Fibroblast of skin of back (primary cell): ENCODE measurements at places on chromosomes 6 and 20.

- no peak for DNase-seq
Observed at GRCh38 chr20:51249215-51249614, 226.3 kb upstream of the KCNG1 start.

- DNase-seq, result peak; percentile 78
Observed at GRCh38 chr20:17226410-17227218, at the start of gene PCSK2. Gene PCSK2 (plus strand): TSS chr20:17227040. CDS start chr20:17227306, 266 bp downstream.

DNA sequence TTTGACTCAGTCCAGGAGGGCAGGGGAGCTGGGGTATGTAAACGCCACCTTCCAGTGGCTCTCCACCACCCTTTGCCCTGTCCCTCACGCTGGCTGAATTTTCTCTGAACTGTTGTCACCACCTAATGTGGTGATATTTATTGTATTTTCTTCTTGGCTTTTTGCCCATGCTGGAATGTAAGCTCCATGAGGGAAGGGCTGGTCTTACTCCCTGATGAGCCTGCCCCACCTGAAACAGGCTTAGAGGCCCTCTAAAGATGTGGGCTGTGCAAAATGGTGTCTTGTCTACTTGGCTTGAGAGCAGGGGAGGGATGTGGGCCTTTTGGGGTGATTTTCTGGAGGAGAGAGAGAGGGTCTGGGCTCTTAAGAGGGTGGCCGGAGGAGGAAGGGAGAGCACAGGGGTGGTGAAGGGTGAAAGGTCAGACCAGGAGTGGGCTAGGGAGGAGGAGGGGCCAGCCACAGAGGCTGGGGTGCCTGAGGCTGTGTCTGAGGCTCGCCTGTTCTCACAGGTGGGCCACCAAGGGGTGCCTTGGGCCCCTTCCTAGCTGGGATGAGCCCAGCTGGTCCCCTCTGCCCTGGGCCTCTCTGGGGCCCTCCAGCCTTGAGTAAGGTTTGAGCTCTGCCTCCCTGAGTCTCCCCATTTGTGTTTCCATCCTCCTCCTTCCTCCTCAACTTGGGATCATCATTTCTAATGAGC is 37.3 kb downstream of the SPDEF start:
- no peak for DNase-seq

GRCh38 chr20:17419479-17420041 is 111.6 kb downstream of the BFSP1 start:
- DNase-seq, result no peak

- no peak for DNase-seq
Observed at GRCh38 chr20:1369970-1370369, 22.9 kb downstream of the FKBP1A start.

- DNase-seq, result peak; percentile 90
Observed at GRCh38 chr20:38173237-38174156, 8.4 kb upstream of the TGM2 start.

DNA sequence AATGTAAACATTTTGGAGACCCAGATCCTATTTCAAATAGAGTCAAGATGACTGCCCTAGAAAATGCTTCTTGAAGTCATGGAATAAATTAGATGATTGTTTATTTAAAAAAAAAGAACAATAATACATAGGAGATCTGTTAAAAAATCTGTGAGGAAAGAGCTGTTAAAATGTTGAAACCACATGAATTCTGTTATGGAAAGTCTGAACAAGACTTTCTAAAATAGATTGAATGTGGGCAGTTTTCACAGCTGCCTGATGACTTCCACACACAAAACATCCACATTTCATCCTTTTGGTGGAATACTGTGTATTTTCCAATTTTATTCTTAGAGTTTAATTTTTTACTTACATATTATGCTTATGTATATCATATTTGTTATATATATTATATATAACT is 186.1 kb downstream of the LAMA2 start:
- no peak for DNase-seq

DNA sequence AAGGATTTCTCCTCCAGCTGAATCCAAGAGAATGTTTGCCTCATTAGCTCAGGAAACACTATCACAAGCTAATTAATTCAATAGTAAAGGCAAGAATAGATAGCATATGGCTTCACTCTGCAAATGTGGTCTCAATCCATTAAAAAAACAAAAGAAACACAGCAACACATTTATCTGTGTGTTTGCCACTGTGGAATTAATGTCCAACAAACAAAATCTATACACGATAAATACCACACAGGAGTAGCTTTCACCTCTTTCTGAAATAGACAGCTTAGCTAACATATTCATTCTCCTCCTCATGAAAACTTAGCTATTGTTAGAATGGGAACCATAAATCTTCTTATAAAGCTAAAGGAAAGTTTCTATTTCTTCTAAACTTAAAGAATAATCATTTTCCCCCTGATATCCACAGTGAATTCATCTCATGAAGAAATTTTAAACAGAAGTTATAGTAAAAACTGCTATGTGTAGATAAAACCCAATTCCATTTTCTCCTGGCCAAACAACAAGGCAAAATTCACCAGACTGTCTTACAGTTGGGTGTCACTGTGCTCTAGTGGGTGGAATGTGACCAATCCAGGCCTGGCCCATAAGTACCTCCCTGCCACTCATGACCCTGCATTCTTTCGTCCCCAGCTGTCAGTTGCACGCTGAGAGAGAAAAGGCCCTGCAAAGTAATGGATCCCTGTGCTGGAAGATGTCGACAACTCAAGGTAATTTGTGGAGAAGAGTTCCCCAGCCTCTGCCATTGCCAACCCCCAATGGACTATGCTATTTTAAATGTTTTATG is 92.9 kb upstream of the NRSN1 start:
- no peak for DNase-seq

GRCh38 chr6:37840940-37841300 is 21.4 kb downstream of the ZFAND3 start:
- no peak for DNase-seq

DNA sequence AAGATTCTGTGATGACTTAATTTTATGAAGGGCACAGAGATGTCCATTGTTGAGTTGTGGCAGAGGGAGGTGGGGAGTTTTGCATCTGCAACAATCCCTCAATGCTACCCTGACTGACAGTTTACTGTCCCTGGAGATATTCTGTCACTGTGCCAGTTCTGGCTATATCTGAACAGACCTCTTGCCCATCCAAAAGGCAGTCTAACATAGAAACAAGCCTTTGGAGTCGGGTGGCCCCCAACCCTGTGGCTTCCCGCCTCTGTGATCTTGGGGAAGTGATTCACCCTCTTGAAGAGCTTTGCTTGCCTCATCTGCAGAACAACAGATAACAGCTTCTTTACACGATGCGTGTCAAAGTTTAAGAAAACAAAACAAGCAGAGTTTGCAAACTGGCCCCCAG is 3.8 kb upstream of the E2F1 start:
- peak; percentile 44 for DNase-seq

DNA sequence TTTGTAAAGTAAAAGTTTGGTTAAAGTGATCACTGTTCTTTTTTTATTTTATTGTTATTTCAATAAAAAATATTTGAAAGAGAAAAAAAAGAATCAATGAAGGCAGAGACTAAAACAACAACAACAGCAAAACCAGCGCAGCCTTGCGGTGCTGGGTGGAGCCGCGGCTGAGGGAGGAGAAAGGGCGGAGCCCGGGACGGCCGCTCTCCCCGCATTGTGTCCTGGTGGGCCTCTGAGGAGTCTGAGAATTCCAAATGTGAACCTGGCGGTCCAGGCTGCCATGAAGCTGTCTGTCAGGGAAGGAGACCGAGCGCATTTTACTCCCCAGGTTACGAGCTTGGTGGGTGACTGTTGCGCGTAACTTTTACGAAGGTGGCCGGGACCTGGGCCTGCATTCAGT is 43.2 kb downstream of the TMEM242 start:
- DNase-seq, result no peak

- peak; percentile 99 for DNase-seq
Observed at GRCh38 chr6:89989742-89990141, 95.5 kb downstream of the GJA10 start.

- DNase-seq, result no peak
Observed at GRCh38 chr6:34468378-34468892, 2.6 kb downstream of the PACSIN1 start.

GRCh38 chr6:163667372-163668060 is 253.0 kb downstream of the QKI start:
- DNase-seq, result peak; percentile 54

GRCh38 chr6:85408039-85408438 is 41.8 kb upstream of the NT5E start:
- no peak for DNase-seq

DNA sequence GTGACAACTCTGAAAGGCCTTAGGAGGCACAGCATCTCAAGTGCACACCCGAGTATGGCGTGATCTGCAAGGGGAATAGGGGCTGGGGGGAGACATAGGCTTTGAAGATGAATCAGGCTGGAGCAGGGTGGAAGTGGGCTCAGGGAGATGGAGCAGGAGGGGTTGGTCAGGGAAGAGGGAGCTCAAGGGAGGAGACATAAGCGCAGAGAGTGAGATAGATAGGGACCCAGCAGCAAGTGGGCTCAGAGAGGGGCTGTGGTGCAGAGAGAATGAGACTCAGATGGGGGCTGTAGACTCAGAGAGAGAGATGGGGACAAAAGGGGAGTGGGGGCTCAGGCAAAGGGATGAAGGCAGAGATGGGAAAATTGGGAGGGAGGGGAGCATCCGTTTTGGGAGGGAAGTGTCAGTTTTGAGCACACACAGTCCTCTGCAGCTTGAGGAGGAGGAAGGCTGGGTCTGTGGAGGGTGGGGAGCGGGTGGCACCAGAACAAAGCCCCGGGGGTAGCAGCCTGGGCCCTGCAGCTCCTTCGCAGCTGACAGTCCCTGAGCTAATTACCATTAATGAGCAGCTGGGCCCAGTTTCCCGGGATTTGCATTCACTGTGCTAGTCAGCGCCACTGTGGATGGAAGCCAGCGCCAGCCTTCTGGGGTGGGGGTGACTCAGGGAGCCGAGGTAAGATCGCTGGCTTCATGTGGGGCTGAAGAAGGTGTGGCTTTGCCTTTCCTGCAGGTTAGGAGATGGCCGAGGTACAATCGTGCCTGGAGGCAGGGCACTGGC is 18.7 kb downstream of the SRXN1 start:
- DNase-seq, result no peak

DNA sequence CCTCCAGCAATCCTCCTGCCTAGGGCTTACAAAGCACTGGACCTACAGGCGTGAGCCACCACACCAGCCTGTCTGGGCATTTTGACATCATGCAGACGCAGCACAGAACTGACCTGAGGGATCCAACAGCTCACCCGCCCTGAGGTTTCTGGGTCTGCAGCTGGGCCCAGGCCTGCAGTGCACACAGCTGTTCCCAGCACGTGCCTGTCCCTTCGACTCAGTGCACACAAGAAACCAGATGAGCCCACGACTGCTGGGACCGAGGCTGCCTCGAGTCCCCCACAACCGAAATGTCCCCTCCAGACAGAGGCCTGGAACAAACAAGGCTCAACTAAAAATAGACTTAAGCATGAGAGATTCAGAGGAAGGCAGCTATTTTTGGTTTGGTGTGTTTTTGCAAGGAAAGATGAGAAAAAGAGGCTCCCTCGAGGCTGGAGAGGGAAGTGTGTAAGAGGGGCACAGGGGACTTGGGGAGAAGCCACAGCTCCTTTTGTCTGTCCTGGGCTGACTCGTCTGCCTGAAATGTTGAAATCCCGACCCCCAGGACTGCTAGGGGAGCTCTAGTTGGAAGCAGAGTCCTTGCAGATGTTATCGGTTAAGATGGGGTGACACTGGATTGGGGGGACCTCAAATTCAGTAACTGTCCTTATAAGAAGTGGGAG is 66.3 kb downstream of the YTHDF1 start:
- no peak for DNase-seq

GRCh38 chr6:155088856-155089255 is 93.7 kb downstream of the TIAM2 start:
- DNase-seq, result no peak

DNA sequence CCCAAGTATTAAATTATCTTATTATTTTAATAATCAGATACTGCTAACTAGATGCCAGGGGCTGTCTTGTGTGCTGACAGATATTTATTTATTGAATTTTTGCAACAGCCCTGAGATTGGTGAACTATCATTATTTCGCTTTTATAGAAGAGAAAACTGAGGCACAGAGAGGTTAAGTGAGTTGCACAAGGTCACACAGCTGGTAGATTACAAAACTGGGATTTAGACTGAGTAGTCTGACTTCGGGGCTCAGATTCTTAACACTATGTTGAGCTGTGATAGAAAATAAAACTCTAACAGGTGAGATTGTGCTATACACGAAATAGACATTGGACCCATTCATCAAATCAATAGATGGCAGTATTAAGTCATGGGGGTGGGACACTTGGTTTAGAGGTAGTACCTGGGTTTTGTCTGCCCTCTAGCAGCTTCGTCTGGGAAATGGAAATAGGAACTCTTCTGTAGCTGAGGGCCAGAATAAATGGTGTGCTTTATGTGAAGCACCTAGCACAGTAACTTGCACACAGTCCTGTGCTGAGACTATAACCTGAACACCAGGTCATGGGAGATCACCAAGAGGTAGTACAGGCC is 113.4 kb downstream of the B3GAT2 start:
- DNase-seq, result no peak

GRCh38 chr20:13229538-13229937 is 8.5 kb downstream of the ISM1 start:
- DNase-seq, result no peak

GRCh38 chr6:111633822-111634221 is 28.1 kb upstream of the TRAF3IP2 start:
- DNase-seq, result no peak

- DNase-seq, result peak; percentile 55
Observed at GRCh38 chr20:16580147-16580546, 6.9 kb upstream of the KIF16B start.

GRCh38 chr6:157941101-157941863 is 40.4 kb upstream of the SYNJ2 start:
- DNase-seq, result no peak

GRCh38 chr6:119536666-119537065 is 187.1 kb upstream of the MAN1A1 start:
- no peak for DNase-seq
